ENCODE measurements at places on chromosomes 6 and 20. TPM values are rescaled to one million over a fixed set of nuclear protein-coding genes. Genes with fewer than 3 reads are reported as not detected.
A peak's percentile ranks its signal among the peaks of the same experiment; 100 is the strongest.

DNA sequence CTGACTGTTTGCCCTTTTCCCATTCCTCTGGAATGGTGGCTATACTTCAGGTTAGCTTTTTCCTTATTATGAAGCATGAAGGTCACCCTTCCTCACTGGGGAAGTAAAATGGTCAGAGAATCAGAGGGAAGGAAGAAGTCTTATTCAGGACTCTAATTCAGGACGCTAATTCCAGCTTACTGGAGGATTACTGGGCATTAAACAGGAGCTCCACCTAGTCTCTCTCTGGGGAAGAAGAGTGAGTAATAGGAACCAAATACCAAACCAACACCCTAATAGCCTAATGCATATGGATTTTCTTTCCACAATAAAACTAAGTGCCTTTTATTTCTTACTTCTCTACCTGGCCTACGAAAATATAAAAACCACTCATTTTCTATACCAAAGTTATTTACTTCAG, 10.1 kb downstream of the CRISP1 start:
- no peak for DNase-seq
- H3K36me3 ChIP-seq: no peaks in the 10 kb centered on the region
- H3K27me3 ChIP-seq: no peaks in the 10 kb centered on the region
- H3K27ac ChIP-seq: no peak overlapping the region
- H3K4me3 ChIP-seq: no peak overlapping the region

- peaks cover 4% of the 10 kb centered on the region for H3K4me1 ChIP-seq
- H3K4me3 ChIP-seq: no peak overlapping the region
- H3K27ac ChIP-seq: no peak overlapping the region
Measured at GRCh38 chr20:24918579-24919566, 30.2 kb upstream of the CST7 start.

- DNase-seq: no peak
- H3K27ac ChIP-seq: no peak overlapping the region
- peaks cover 3% of the 10 kb centered on the region for H3K36me3 ChIP-seq
Measured at GRCh38 chr20:53444401-53445149, 149.1 kb downstream of the ZNF217 start.

GRCh38 chr6:17417817-17418216, 24.4 kb downstream of the CAP2 start:
- no peak overlapping the region for H3K4me3 ChIP-seq
- DNase-seq: no peak
- H3K27me3 ChIP-seq: no peaks in the 10 kb centered on the region

DNA sequence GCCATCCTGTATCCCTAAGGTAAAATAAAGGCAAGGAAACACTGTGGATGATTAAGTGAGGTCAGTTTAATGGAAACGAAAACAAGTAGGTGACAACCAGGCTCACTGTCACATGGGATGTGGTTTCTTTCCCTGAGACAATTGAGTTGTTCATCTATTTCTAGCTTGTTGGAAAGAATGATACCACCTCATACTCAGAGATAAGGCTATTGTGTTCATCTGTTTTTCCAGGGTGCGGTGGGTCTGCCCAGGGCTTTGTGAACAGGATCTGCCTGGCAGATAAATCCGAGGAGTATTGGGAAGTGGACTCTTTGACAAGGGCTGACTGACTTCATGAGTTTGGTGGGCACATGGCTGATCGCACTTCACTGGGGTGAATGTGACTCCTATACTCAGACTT, 80.8 kb upstream of the TIAM2 start:
- no peaks in the 10 kb centered on the region for H3K36me3 ChIP-seq
- no peak for DNase-seq
- H3K27me3 ChIP-seq: no peaks in the 10 kb centered on the region
- no peak overlapping the region for H3K4me3 ChIP-seq
- no peak overlapping the region for H3K27ac ChIP-seq
- H3K4me1 ChIP-seq: no peaks in the 10 kb centered on the region

GRCh38 chr6:146803601-146804000, 204.8 kb downstream of the ADGB start:
- H3K36me3 ChIP-seq: no peaks in the 10 kb centered on the region
- no peak for DNase-seq
- no peak overlapping the region for H3K27ac ChIP-seq
- no peak overlapping the region for H3K4me3 ChIP-seq
- H3K4me1 ChIP-seq: no peaks in the 10 kb centered on the region

DNA sequence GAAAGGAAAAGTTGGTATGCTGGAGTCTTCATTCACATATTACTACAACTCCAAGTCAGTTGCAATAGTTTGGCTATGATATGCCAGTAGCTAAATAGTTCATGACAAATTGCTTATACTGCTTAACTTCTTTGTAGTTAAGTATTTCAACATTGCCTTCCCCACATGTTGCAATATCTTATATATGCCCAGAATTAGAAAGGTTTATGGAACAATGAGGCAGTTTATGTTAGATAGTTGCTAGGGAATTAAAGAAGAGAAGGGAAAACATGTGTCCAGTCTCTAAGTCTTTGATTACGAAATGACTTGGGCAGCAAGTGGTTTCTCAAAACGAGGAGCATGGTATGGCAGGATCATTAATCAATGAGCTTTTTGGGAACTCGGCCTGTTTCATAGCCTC, 145.8 kb downstream of the PLCB4 start:
- no peak for DNase-seq
- no peaks in the 10 kb centered on the region for H3K27me3 ChIP-seq
- no peaks in the 10 kb centered on the region for H3K4me1 ChIP-seq

- no peaks in the 10 kb centered on the region for H3K4me1 ChIP-seq
- DNase-seq: no peak
- no peaks in the 10 kb centered on the region for H3K36me3 ChIP-seq
- no peaks in the 10 kb centered on the region for H3K27me3 ChIP-seq
Measured at GRCh38 chr6:14849185-14849584, 396.7 kb upstream of the JARID2 start.

DNA sequence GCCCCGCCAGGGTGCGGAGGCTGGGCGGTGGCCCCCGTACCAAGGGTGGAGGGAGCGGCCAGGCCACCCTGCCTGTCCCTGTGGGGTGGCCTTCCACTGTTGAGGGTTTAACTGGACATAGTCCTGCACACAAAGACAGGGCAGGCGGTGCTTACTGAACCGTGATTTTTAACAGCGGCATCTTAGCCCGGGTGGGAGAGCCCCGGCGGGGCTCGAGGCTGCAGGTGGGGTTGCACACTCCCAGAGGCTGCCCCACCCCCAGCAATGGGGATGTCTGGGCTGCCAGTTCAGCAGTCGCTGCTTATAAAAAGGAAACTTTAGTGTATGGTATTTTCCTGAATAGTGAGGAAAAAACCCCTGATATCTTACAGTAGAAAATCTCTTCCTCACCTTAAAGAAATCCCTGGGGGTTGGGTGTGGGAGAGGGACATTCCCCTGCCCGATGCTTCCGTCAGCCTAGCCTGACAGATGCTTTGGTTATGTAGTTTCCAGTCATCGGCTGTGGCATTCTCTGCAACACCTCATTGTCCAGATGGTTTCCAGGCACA, 79.4 kb downstream of the IRF4 start:
- no peaks in the 10 kb centered on the region for H3K36me3 ChIP-seq
- H3K4me3 ChIP-seq: no peak overlapping the region
- H3K27me3 ChIP-seq: no peaks in the 10 kb centered on the region
- DNase-seq: no peak
- no peak overlapping the region for H3K27ac ChIP-seq

- H3K27ac ChIP-seq: no peak overlapping the region
- no peaks in the 10 kb centered on the region for H3K4me1 ChIP-seq
- no peak overlapping the region for H3K4me3 ChIP-seq
- no peaks in the 10 kb centered on the region for H3K27me3 ChIP-seq
- H3K36me3 ChIP-seq: no peaks in the 10 kb centered on the region
Measured at GRCh38 chr6:129994410-129994809, 24.0 kb upstream of the L3MBTL3 start.

GRCh38 chr6:146526192-146526591, 17.4 kb upstream of the RAB32 start:
- H3K4me1 ChIP-seq: no peaks in the 10 kb centered on the region
- no peaks in the 10 kb centered on the region for H3K27me3 ChIP-seq
- no peak for DNase-seq
- H3K27ac ChIP-seq: no peak overlapping the region

- no peak overlapping the region for H3K4me3 ChIP-seq
- H3K36me3 ChIP-seq: no peaks in the 10 kb centered on the region
- no peak overlapping the region for H3K27ac ChIP-seq
- H3K4me1 ChIP-seq: peaks cover 36% of the 10 kb centered on the region
- no peaks in the 10 kb centered on the region for H3K27me3 ChIP-seq
Measured at GRCh38 chr6:90460051-90460450, 126.8 kb downstream of the MAP3K7 start.

DNA sequence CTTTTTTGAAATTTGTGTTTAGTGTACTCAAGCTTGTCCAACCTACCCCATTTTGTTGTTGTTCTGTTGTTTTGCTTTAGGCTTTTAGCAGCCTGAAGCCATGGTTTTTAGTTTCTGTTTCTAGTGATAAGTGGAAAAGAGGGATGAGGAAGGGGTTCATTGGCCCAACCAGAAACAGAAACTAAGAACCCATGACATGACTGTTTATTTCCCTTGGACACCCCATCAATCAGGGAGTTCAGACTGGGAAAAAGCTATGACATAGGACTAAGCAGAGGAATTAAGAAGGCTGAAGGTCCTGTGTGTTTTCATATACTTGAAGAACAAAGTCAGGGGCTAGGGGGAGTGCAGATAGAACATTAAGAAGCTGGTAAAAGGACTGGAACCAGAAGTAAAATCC, 194.5 kb upstream of the THEMIS start:
- no peak overlapping the region for H3K4me3 ChIP-seq
- no peaks in the 10 kb centered on the region for H3K4me1 ChIP-seq
- no peaks in the 10 kb centered on the region for H3K27me3 ChIP-seq
- H3K36me3 ChIP-seq: no peaks in the 10 kb centered on the region

DNA sequence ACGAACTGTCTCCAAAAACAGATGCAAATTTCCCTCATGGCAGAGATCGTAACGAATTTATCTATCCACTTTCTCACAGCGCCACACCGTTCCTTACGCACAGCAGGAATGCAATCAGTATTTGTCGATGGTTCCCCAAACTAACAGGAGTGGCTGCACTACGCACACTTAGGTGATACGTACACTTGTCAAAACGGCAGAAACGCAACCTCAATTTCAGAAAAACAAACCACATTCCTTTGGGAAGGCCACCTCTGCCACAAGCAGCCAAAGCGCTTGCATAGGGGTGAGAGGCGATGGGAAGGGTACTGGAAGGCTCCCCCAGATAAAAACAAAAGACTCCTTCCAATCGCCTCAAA, 638 bp downstream of the MDN1 start:
- DNase-seq: no peak
- H3K27ac ChIP-seq: peak overlapping the region; percentile 75
- no peaks in the 10 kb centered on the region for H3K36me3 ChIP-seq
- H3K4me1 ChIP-seq: peaks cover 12% of the 10 kb centered on the region

DNA sequence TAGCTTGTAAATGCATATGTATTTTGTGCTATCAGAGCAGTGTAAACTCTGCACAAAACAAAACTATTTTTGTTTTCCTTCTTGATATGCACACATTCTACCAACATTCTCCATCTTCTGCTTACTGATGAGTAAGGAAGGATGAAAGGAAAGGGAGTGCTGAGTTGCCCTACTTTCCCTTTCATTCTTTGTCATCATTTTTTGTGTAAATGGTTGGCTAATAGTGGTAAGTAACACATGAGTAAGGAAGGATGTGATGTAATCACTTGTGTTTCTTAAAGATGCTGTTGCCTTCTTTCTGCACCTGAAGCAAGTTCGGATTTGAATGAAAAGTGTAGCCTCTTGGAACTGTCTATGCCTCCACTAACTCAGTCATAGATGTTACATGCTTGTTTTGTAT, 4.6 kb upstream of the REV3L start:
- H3K4me1 ChIP-seq: peaks cover 4% of the 10 kb centered on the region
- no peaks in the 10 kb centered on the region for H3K27me3 ChIP-seq
- no peaks in the 10 kb centered on the region for H3K36me3 ChIP-seq
- H3K4me3 ChIP-seq: no peak overlapping the region
- DNase-seq: no peak

GRCh38 chr20:18144541-18145099, 7.0 kb downstream of the KAT14 start:
- DNase-seq: no peak
- H3K27me3 ChIP-seq: no peaks in the 10 kb centered on the region
- H3K27ac ChIP-seq: no peak overlapping the region
- peaks cover 4% of the 10 kb centered on the region for H3K4me1 ChIP-seq
- H3K36me3 ChIP-seq: peaks cover 42% of the 10 kb centered on the region

- no peaks in the 10 kb centered on the region for H3K36me3 ChIP-seq
- H3K4me1 ChIP-seq: no peaks in the 10 kb centered on the region
- H3K27ac ChIP-seq: no peak overlapping the region
- DNase-seq: no peak
- H3K4me3 ChIP-seq: no peak overlapping the region
Measured at GRCh38 chr6:43402820-43403219, 24.5 kb upstream of the ABCC10 start.

DNA sequence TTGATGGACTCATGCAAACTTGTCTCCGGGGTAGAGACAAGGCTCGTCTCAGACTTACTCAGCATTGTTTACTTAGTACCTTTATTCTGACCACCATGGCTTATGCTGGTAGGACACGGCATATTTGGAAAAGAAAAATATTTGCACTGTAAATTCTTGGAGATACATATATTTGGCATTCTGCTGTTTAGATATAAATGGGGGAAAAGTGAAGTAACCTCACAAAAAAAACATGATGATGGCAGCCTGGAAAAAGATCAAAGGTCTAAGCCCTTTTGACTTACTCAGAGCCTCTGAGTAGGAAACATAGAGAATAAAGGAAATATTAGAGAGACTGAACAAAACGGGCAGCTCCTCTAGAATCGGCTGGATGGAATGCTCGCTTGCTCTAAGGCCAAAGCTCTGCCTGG, 32.5 kb downstream of the PDE10A start:
- H3K4me3 ChIP-seq: no peak overlapping the region
- H3K27me3 ChIP-seq: no peaks in the 10 kb centered on the region
- no peak overlapping the region for H3K27ac ChIP-seq
- H3K4me1 ChIP-seq: no peaks in the 10 kb centered on the region
- no peak for DNase-seq

- H3K36me3 ChIP-seq: no peaks in the 10 kb centered on the region
- no peaks in the 10 kb centered on the region for H3K27me3 ChIP-seq
- no peak overlapping the region for H3K4me3 ChIP-seq
- DNase-seq: no peak
Measured at GRCh38 chr6:146890644-146891434, 292.1 kb downstream of the ADGB start.

- no peaks in the 10 kb centered on the region for H3K27me3 ChIP-seq
- peak overlapping the region; percentile 85 for H3K27ac ChIP-seq
- H3K4me3 ChIP-seq: no peak overlapping the region
Measured at GRCh38 chr20:32965115-32965514, 39.1 kb downstream of the SUN5 start.

GRCh38 chr6:22049002-22049401, 247.8 kb downstream of the PRL start:
- no peak overlapping the region for H3K27ac ChIP-seq
- H3K4me1 ChIP-seq: no peaks in the 10 kb centered on the region
- H3K36me3 ChIP-seq: no peaks in the 10 kb centered on the region
- no peak for DNase-seq

- H3K4me3 ChIP-seq: no peak overlapping the region
- H3K27ac ChIP-seq: no peak overlapping the region
- no peak for DNase-seq
- no peaks in the 10 kb centered on the region for H3K36me3 ChIP-seq
- H3K27me3 ChIP-seq: no peaks in the 10 kb centered on the region
Measured at GRCh38 chr6:100504786-100505737, 40.3 kb upstream of the SIM1 start.

Gene RRAGD
- 7.3 TPM for total RNA-seq

Gene OR12D3
- not detected for total RNA-seq

Gene TM9SF4
- total RNA-seq: 40.9 TPM

Gene CLVS2
- total RNA-seq: not detected

Gene KIAA1755
- not detected for total RNA-seq

Gene SASH1
- 0.78 TPM for total RNA-seq

Gene LGSN
- not detected for total RNA-seq

Gene IL20RA
- not detected for total RNA-seq

Gene COL11A2
- 0.93 TPM for total RNA-seq

Measured in naive thymus-derived CD4-positive, alpha-beta T cell (primary cell).